Activated T-cell treated with anti-CD3 and anti-CD28 coated beads, Interleukin-2, amount 50 U/mL, for 24 hours (primary cell): ENCODE measurements at places on chromosomes 16 and 17.

DNA sequence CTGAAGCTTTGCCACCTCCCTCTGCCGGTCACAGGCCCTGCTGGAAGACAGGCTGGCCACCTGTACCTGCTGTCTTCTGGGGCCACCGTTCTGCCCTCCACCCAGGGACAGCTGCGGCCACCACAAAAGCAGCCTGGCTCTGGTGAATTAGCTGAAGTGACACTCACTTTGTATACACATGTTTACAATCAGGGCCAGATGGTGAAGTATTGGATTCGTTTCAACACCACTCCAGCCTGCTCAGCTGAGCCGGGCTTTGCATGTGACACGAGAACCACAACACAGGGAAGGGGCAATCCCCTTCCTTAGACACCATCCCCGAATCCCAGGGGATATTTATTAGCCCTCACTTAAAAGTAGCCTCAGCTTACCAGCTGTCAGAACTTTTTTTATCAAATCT is 191.5 kb upstream of the RPL38 start:
- DNase-seq, result no peak

GRCh38 chr16:84331998-84332780 is 36.1 kb upstream of the ATP2C2 start:
- DNase-seq, result no peak

GRCh38 chr16:280552-280951 is at the start of gene ARHGDIG:
Gene ARHGDIG, plus strand, starts transcription at chr16:280591. Its CDS starts 90 bp downstream, at chr16:280681.
- no peak for DNase-seq

DNA sequence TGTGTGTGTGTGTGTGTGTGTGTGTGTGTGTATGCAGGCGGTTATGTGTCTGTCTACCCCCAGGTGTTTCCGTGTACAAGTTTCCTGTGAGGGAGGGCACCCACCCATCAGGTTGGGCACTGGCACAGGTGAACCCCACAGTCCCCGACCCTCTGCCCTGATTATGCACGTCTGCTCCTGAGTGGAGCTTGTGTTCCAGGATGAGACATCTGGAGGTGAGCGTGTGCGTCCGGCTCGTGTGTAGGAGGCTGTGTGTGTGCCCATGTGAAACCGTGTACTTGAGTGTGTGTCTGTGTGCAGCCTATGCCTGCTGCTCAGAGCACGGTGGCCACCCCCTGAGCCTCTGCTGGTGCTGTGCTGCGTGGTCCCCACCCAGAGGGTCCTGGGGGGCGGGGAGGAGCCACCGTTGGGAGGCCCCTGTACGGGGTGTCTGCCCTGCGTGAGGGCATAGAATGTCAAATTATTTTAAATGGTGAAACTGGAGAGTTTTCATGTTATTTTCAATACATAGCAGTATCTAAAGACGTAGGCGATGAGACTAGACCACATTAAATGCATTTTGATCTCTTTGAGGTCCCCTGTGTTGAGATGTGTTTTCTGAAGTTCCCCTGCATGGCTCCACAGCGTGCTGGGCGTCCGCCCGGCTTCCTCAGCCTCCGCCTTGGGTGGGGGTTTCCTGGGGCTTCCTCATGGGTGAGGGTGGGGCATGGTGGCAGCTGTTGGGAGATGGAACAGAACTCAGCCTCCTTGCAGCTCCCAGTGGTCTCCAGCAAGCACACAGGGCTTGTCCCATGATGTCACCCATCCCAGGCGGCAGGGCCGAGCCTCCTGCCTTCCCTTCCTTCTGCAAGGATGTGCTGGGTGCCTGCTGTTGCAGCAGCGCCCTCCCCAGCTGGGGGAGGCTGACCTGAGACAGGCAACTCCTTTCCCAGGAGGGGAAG is 43.4 kb downstream of the KCNJ12 start:
- DNase-seq, result peak; percentile 52

DNA sequence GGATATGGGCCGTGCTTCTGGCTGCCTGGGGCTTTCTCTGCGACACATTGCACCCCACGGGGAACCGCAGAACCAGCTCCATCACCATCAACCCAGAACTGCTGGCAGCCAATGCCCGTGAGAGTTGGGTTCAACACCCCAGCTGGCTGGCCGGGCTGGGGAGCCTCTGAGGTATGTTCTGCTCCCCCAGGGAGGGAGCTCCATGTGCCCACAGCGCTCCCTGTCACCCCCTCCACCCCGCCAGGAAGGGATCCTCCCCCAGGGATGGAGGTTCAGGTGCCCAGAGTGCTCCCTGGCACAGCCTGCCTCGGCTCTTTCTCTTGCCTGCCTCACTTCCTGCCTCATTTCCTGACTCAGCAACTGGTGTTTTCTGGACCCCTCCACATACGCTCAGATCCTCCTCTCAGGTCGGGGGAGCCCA is 24.2 kb upstream of the MPRIP start:
- DNase-seq, result no peak

- no peak for DNase-seq
Measured at GRCh38 chr17:17036524-17036998, 5.7 kb upstream of the MPRIP start.

DNA sequence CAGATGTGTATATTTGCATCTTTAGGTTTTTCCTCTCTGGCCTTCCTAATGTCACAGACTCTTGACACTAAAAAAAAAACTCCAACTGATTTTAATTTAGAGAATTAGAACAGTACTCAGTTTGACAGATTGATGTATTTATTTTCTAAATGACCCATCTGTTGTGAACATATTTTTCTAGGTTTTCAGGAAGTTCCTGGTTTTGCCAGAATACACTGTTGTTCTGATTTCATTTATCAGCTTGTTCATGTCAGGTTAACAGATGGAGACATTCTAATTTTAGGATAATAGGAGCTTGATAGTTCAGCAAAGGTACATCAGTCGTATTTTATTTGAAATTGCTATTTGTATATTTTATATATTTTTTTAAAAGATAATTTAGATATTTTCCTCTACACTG is 133.4 kb downstream of the TANC2 start:
- no peak for DNase-seq

DNA sequence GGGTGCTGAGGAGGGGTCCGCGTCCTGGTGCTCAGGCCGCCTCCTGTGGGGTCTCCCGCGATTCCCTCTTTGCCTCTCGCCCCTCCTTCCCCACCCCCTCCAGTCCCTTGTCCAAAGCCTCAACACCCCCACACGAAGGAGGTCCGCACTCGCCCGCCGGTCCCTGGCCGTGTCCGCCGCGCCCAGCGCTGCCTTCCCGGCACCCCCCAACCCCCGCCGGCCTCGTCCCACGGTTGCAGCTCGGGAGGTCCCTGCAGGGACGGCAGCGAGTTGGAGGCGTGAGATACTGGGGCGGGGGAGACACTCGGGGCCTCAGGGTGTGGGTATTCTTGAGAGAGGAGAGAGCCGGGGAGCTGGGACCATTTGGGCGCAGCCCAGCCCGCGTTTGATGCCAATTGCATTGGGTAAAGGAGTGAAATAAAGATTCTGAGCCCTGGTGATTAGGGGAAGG is 468 bp downstream of the FLYWCH2 start:
- DNase-seq, result no peak

DNA sequence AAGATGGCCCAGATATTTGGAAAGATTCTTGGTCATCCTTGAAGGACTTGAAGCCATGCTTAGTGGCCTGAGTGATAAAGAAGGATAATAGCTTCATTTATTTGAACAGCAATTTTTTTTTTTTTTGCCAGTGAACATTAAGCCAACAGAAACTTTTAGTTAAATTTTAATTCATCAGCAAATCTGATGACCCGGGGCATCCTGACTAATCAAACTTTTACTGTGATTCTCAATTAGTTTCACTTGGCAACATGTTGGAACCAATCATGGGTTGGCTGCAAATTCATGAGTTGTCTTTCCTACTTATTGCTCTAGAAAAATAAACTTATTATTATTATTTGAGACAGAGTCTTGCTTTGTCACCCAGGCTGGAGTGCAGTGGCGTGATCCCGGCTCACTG is 74.4 kb downstream of the SHISA9 start:
- DNase-seq, result no peak

DNA sequence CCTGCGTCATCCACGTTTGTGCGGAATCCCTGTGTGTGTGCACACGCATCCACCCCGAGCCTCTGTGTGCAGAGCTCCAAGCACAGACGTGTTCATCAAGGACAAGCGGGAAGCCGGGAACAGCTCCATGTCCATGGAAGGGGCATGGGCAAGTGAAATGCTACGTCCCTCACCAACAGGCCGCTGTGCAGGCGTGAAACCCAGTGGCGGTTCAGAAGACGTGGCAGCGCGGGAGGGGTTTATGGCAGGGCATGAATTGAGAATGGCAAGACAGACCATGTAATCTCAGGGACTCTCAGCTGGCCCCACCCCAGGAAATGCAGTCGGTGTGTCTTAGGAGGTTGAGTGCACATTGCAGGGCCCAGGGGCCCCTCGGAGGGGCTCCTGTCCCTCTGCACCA is 52.7 kb downstream of the TBC1D16 start:
- DNase-seq, result peak; percentile 15

- no peak for DNase-seq
Measured at GRCh38 chr16:86107215-86107825, 208.4 kb downstream of the IRF8 start.

DNA sequence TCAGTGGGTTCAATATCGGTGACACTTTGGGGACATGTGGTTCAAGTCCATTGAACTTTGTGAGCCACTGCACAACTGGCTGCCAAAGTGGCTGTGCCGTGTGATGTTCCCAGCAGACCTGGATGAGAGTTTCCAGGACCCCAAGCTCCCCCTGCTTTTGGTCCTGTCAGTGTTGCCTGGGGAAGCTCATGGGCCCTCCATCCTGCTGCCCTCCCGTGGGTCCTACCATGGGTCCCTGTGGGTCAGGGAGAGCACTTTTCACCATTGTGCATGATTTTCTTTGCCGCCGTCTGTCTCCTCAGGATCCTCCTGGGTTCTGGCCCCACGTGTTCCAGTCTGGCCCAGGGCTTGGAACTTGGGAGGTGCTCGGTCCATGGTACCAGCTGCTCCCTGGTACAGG is 38.1 kb downstream of the LGALS9 start:
- DNase-seq, result no peak

GRCh38 chr17:74565126-74565525 is 2.2 kb downstream of the CD300H start:
- no peak for DNase-seq

DNA sequence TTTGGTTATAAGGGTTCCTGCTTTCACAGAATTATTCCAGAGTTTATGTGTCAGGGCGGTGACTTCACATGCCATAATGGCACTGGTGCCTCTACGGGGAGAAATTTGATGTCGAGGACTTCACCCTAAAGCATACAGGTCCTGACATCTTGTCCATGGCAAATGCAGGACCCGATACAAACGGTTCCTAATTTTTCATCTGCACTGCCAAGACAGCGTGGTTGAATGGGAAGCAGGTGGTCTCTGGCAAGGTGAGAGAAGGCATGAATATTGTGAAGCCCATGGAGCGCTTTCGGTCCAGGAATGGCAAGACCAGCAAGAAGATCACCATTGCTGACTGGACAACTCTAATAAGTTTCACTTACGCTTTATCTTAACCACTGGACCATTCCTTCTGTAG is 39.6 kb upstream of the CDRT4 start:
- no peak for DNase-seq

DNA sequence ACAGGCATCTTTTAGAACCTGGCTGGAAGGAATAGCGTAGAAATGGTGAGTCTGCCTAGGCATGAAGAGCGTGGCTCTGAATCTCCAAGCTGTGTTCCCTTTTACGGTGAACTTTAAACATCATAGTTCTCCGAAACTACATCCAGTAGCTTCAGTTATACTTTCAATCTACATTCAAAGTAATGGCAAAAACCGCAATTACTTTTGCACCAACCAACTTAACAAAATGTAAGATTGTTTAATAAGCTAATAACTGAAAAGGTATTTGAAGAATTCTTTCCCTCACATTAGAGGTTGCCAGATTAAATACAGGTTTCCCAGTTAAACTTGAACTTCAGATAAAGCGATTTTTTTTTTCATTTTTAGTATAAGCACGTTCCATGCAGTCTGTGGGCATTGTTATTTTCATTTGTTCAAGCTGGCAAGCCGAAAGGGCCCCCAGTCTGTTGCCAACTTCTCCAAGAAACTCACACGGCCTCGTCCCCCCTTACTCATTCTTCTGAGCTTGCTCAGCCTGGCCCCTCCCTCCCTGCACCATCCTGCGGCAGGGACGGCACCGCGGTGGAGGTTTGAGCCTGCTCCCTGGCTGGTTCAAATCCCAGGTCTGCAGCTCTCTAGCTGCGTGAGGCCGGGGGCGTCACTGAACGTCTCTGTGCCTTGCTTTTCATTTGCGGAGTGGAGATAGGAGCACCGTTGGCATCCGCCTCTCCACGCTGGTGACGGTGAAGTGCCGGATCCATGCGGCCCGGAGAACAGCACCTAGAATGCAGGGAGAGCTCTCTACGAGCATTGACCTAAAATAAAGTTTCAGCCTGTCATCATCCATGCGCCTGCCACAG is 3.5 kb upstream of the MTHFSD start:
- DNase-seq, result no peak
